Kidney capillary endothelial cell (primary cell): ENCODE measurements at places on chromosomes 3 and 15.

DNA sequence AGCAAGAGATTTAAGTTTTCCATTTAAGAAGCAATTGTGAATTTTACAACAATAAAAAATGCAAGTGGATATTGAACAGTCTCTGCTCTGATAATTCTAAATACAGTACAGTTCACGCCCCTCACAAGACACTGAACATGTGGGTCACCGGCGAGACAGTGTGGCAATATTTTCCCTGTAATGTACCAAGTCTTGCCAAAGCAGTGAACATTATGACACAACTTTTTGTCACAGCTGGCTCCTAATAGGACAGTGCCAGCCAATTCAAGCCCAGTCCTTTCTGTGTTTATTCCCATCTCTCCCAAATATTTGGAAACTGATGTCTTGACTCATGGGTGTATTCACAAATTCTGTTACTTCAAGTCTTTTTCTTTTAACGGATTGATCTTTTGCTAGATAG lies 62.3 kb downstream of the PPARG start:
- DNase-seq, result no peak

GRCh38 chr3:191236646-191237045 lies 37.6 kb downstream of the OSTN start:
- no peak for DNase-seq

- no peak for DNase-seq
Measured at GRCh38 chr3:17144665-17144993, 259.9 kb downstream of the PLCL2 start.

- DNase-seq, result no peak
Measured at GRCh38 chr15:94131875-94132274, 99.5 kb upstream of the MCTP2 start.

DNA sequence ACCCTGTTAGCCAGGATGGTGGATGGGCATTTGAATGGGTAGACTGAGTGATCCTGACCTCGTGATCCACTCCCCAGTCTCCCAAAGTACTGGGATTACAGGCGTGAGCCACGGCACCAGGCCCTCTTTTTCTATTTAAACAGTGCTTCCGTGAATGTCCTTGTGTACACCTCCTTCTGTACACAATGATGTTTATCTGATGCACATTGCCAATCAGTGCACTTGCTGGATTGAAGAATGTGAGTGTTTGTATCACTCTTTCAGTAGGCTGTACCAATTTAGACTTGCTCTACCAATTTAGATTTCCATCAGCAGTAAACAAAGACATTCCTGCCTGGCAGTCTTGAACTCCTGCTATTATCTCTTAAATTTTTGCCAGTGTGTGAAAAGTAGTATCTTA lies 8.9 kb upstream of the ZNF619 start:
- DNase-seq, result no peak

DNA sequence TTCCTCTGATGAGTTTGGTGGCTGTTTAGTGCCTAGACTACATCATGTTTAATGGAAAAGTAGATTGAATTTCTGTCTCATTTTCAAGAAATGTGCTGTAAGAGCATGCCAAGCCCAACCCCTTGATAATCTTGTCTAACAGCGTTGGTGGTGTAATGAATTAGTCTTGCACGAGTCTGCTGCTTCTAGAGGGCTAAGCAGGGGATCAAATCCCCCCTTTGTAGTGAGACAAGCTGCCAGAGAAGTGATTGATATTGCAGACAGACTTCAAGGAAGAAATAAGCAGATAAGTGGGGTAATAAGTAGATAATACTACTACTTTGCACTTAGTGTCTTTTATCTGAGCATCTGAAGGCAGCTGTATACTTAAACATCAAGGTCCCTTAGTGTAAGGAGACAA lies 141.4 kb downstream of the TP63 start:
- DNase-seq, result no peak

DNA sequence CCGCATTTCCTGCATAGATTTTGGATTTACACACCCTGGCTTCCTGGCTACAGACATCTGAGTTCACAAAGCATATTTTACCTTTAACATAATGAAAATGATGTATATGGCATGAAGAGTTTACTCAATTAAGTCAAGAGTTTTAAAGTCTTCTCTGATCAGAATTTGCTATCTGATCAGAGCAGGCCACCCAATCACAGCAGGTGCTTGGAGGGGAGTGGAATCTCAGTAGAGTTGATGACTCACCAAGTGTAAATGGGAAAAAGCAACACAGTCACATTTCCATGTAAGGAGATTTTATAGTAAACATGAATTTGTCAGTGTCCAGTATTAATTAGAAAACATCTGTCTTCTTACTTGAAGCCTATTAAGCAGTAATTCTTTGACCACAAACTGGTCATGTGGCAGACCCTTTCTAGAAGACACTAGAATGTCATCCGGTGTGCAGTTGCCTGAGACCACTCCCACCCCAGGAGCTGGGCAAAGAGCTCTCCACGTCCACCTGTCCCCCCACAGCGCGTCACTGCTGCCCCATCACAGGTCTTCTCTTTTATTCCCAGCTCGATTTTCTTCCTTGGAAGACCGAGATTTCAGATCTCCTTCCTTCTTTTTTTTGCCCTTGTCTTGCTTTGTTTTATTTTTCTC lies 10.8 kb downstream of the MESD start:
- DNase-seq, result peak; percentile 49

DNA sequence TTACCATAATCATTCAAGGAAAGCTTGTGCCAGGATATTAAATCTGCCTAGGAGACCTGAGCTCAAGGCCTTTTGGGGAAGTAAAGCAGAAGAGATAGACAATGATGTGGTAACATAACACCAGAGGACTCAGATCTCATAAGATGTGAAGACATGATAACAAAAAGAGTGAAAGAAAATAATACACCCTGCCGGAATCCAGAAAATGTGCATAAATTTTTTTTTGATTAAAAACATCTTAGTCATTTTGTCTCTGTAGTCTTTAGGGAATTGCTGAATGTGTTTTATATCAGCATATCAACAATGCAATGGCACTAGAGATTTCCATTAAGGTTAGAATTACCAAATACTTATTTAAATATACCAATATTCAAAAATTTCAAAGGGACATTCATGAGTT lies 326.8 kb upstream of the ROBO1 start:
- no peak for DNase-seq

- no peak for DNase-seq
Measured at GRCh38 chr15:40106203-40107161, 2.2 kb downstream of the BMF start.

DNA sequence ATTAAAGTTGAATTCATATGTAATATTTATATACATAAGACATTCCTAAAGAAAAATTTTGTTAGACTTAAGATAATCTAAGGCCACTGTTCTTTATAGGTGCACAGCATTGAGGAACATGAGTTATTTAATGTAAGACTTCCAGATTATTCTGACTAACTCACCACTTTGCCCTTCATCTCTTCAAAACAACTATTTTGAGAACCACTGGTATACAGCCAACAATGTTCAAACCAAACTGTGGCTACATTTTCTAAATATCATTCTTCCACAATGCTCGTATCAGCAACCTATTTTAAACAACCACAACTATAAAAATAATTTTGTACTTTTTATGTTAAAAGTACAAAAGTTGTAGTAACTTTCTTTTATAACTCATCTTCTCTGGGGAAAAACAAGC lies 199.8 kb upstream of the ALCAM start:
- no peak for DNase-seq

- DNase-seq, result no peak
Measured at GRCh38 chr3:194073926-194074325, 62.0 kb upstream of the HES1 start.

DNA sequence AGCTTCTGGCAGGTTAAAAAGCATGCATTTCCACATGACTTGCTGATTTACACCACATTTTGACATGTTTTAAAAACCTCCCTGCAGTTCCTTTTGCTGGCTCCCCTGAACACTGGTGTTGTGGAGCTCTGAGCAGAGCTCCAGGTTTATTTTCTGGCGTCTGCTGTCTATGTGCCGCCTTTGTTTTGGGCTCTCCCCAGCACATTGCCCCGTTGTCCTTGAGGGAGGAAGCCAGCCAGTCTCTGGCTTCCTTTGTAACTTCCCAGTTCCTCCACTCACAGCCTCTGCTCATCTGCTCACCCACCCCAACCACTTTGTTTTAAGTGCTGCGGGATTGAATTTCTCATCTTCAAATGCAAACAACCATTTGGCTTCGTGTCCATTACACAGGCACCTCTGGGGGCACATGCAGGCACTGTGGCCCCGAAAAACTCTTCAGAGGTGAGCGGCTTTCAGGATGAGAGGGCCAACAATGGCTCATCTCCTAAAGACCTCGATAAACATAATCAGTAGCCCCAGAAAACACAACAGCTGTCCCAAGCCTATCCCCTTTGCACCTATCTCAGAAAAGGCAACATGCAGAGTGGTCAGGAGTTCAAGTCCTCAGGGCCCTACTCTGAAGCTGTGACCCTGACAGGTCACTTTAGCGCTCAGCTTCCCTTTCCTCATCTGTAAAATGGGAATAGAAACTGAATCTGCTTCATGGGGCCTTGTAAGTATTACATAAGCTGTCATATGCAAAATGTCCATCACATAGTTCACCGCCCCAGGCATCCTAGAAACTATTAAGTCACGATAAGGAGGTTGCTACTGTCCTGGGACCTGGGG lies 1.3 kb upstream of the MEF2A start:
- DNase-seq, result peak; percentile 20

DNA sequence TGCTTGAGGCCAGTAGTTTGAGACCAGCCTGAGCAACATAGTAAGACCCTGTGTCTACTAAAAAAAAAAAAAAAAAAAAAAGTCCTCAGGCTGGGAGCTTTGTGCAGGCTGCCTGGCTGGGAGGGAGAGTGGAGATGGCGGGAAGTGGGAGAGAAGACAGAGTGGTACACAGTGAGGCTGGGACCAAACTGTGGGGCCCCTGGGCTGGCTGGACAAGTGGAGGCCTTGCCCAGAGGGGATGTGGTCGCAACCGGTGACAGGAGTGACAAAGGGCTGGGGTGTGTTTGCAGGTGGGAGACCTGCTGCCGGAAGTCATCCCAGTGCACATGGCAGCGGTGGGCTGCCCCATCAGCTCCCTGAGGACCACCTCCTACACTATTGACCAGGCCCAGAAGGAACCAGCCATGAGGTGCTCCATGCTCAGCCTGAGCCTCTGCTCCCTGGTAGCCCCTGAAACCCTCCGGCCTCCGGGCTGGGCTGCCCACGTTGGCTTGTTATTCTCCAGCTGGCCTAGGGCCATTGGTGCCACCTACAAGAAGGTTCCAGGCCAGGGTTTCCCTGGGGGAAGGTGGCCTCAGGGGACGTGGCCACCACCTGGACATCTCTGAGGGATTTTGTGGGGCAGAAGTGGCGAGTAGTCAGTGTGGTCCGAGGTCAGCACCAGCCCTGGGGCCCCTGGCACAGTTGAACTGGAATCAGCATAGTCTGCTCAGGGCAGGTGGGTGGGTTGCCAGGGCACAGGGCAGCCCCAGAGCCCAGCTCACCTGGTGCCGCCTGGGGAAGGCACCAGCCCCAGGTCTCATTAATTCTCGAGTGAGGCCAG lies 22.7 kb downstream of the ACAA1 start:
- DNase-seq, result no peak
